NCI-H510A treated with DMSO at 0.1 percent for 48 hours (cell line): ENCODE measurements at places on chromosomes 1 and 21.
A peak's percentile ranks its signal among the peaks of the same experiment; 100 is the strongest.

- DNase-seq = no peak
Measured at GRCh38 chr1:36248250-36248894, 24.1 kb downstream of the THRAP3 start.

- no peak for DNase-seq
Measured at GRCh38 chr1:116390195-116390594, 17.2 kb downstream of the ATP1A1 start.

GRCh38 chr1:150976879-150977694 lies 2.5 kb upstream of the CERS2 start:
- peak; percentile 62 for DNase-seq

- no peak for DNase-seq
Measured at GRCh38 chr1:32872192-32872460, 1.4 kb upstream of the FNDC5 start.

DNA sequence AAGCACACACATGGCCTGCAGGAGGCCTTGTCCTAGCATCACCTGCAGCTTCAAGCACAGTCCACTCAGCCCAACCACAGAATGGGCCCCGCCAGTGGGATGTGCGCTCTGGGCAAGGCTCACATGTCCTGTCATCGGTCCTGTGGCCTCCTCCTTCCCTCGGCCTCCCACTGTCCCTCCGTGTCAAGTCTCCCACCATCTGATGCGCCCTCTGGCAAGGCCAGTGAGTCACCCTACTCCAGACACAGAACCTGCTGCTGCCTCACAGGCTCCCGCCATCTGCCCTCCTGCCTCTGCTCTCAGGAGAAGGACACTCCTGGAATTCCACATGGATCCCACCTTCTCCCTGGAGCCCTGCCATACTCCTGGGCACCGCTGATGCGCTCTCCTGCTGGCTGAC lies 14.2 kb downstream of the KCNAB2 start:
- DNase-seq = no peak

DNA sequence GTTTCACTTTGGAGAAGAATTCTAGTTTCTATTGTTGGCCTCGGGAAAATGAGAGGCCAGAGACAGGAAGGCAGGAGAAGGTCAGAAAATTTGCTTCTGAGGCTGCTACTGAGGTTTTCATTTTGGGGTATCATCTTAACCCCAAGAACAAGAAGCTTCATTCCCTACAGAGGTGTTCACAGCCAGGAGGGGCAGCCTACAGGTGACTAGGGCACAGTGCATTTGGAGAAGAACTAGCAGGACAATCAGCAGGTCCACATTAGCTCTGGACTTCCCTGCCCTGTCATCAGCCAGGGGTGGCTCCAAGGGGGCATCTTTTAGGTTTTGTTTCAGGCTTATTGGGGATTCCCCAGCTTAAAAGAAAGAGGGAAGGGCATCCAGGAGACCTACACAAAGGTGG lies 12.1 kb upstream of the ZNF496 start:
- DNase-seq = no peak

DNA sequence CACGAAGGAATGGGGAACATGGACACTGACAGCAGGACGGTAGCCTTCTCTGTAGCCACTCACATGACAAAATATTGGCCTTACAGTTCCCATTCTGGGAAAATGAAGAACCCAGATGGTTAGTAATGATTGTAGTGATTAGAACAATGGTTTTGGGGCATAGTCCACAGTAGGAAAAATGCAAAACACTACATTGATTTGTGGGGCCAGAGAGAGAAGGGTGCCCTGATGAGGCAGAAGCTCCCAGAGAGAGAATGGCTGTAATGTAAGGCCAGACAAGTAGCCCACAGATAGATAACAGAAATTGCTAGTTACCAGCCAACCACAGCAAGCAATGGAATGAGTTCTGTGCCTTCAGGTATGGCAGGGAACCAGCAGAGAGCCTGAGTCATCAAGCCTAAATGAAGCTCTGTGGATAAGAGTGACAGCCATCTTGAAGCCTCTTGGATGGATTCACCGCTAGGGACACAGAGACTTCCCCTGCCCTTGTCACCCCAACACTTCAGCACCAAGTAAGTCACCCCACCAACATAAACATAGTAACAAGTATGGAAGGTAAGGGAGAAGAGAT lies 206.1 kb downstream of the BACH1 start:
- DNase-seq = no peak

- peak; percentile 5 for DNase-seq
Measured at GRCh38 chr1:184533049-184533448, 146.2 kb downstream of the C1orf21 start.

- peak; percentile 29 for DNase-seq
Measured at GRCh38 chr21:36630485-36631206, 68.3 kb upstream of the SIM2 start.

- no peak for DNase-seq
Measured at GRCh38 chr1:182304627-182305026, 87.0 kb downstream of the GLUL start.

DNA sequence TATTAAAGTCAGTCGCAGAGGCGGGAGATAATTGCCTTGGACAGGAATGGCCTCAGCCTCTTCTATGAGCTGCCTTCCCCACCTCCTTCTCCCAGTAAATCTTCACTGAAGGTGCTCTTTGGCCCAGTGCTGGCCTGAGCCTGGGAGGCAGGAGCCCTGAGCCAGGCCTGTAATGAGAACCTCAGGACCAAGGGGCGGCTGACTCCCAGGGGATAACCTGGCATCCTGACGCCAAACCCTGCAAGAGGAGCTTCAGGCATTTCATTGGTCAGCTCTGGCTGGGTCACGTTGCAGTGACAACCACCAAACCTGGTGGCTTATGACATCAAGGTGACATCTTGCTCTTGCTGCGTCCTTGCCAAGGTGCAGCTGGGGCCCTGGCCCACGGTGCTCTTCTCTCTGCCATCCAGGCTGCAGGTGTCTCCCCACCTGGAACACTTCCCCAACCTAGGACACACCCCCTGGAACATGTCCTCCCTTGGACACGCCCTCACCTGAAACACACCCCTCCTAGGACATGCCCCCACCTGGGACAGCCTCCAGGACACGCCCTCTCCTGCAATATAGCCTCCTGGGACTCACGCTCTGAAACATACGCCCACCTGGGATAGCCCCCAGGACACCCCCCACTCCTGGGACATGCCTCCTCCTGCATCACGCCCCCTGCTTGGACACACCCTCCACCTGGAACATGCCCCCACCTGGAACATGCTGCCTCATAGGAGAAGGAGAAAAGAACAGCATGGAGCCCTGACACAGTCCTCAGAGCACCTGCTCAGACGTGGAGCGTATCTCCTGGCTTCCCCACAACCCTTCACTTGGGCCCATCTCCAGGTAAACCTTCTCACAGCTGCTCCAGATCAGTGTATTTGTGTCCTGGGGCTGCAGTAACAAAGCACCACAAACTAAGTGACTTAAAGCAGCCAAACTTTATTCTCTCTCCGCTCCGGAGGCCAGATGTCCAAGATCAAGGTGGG lies 333.6 kb downstream of the NPHP4 start:
- DNase-seq = no peak

- no peak for DNase-seq
Measured at GRCh38 chr1:117779364-117779763, 150.1 kb downstream of the GDAP2 start.

DNA sequence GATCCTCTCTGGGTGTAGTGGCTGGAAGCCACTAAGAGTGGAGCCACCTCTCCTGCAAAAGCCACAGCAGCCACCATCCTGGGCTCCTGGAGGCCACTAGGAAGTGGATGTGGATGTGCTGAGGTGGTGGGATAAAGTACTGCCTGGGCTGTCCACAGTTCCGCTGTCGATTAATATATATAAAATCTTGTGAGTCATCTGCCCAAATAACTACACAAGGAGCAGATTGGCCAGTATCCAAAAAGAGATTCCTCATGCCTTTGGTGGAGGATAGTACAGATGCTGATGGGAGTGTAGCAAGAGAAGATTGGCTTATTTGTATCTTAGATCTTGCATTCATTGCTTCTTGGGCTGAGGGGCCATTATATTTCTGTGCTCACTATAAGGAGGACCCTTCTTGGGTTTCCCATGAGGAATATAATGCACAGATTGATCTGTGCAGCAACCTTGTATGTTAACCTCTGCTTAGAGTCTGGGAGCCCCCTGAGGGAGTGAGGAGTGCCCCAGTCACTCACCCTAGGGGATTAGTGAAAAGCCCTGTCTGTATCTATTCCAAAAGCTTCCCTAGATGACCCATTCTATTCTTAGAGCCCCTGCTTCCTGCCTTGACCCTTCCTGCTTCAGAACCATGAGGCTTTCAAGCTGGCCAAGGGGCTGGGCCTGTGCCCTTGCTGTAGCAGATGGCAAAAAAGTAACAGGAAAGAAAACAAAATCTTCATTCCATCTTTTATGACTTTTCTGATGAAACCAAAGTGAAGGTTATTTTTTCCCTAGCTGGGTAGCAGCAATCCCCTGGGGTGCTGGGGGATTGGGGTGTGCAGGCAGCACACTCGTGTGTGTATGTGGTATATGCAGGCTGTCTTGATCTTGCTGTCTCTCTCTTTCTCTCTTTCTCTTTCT lies 31.7 kb downstream of the RCSD1 start:
- DNase-seq = no peak

- no peak for DNase-seq
Measured at GRCh38 chr1:153608742-153609584, 4.0 kb downstream of the S100A16 start.

GRCh38 chr1:44073528-44073927 lies 42.3 kb upstream of the SLC6A9 start:
- DNase-seq = no peak

DNA sequence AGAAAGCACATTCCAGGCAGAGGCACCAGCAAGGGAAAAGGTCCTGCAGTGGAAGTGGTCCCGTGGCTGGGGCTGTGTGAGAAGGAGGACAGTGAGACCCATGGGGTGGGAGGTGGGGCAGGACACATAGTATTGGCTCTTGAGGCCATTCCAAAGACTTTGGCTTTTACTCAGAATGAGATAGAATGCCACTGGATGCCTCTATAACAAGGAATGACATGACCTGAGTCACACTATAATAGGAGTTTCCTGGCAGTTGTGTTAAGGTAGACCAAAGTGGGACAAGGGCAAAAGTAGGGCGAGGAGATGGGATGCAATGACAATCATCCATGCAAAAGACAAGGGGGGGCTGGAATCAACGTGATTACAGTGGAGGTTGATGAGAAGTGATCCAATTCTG lies 24.7 kb upstream of the LAMC2 start:
- DNase-seq = no peak

DNA sequence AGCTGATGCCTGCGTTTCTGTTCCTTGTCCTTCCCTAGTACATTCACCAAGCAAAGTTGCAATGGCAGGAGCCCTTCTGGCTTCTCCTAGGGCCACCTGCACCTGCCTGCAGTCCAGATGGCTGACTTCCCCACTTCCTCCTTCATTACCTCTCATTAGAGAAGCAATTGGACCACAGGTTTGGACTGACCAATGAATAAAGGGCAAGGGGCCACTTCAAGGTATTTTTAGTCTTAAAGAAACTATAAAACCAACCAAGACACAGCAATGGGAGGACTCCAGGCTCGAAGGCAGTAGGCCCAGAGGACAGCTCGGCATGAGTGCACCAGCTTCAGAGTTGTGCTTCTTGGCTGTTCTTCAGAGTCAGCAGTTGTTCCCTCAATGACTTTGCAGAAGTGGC lies 60.8 kb upstream of the ROR1 start:
- DNase-seq = no peak

DNA sequence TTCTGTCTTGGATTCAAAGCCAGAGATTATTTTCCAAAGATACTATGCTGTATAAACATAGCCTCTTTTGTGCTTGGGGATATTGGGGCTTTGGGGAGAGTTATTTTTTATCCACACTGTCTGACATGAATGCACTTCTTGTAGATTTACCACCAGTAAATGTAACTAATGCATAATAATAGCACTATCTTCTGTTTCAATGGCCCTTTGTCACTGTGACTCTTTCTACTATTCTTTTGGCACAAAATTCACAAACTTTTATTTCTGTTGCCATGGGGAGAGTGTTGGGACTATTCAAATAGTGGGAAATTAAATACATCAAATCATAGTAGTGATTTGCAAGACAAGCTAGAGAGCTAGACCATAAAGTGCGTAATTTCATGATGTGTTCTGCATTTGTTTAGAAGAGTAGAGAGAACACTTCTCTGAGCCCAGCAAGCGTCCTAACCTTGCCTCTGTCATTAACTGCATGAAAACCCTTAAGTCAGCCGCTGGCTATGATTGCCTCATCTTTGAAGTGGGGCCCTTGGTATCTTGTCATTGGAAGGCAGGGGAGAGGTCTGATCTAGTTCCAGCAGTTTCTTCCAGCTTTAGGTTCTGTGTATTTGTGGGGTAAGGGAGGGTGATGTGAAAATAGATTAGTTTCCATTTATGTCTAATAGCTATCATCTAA lies 154.4 kb downstream of the HHAT start:
- DNase-seq = no peak

DNA sequence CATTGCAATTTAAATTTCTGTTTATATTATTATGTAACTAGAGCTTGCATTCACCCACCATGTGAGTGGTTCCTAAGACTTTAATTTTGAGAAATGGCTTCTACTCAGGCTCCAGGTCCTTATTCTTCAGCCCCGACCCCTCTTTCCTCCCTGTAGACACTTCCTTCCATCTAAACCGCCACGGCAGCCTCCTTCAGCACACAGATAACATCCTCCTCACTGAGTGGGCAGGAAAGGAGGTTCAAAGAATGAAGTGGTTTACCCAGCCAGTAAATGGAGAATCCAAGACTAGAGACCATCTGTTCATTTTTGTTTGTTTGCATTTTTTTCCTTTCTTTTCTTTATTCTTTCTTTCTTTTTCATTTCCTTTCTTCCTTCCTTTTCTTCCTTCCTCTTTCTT lies 37.1 kb upstream of the SOD1 start:
- DNase-seq = no peak

DNA sequence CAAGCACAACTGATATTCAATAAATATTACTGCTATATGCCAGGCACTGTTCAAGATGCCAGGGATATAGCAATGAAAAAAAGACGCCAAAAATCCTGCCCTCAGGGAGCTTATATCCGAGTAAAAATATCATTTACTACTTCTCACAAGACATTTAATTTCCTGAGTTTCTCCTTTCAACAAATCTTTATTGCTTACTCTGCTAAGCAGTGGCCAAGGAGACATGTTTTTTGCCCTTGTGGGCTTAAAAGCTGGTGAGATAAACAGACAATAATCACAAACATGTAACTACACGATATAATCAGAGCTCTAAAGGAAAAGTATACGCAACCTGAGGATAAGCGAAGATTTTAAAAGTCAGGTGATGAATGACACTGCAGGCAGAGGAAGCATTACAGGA lies 19.5 kb downstream of the TGFBR3 start:
- no peak for DNase-seq
